ENCODE measurements at places on chromosomes 11 and 22. TPM values are rescaled to one million over a fixed set of nuclear protein-coding genes. Genes with fewer than 3 reads are reported as not detected.

GRCh38 chr11:115477410-115477809 lies 26.8 kb downstream of the CADM1 start:
- no peak overlapping the region for H3K27ac ChIP-seq
- no peak for DNase-seq
- no peak overlapping the region for H3K4me3 ChIP-seq
- H3K4me1 ChIP-seq = no peaks in the 10 kb centered on the region

DNA sequence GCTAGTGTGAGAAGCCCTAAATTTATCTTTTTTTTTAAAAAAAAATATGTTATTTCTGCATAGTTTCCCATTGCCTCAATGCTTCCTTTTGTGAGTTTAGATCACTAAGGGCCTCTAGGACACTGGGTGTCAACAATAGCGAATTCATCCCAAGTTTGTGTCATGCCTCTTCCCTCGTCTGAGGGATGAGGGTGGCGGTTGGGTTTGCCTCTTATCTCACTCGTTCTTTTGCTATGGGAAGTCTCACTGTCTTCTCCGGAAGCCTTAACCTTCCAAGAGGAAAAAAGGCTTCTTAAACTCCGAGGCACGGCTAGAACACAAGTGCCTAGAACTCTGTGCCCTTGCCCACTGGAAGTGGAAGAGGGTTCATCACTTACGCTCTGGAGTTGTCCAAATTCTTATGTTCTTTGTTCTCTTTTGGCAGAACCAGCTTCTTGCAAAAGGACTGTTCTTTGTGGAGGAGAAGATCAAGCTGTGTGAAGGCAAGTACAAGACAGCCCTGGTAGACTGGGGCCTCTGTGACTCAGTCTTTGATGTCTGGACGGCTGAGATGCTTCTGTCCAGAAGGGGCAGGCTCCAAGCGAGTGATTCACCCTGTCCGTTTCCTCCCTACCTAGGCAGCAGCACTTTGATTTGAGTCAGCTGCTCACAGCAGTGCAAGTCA lies 78.5 kb downstream of the TRAF6 start:
- peaks cover 27% of the 10 kb centered on the region for H3K4me1 ChIP-seq
- DNase-seq = no peak
- peak overlapping the region; percentile 80 for H3K27ac ChIP-seq
- peaks cover 69% of the 10 kb centered on the region for H3K36me3 ChIP-seq

DNA sequence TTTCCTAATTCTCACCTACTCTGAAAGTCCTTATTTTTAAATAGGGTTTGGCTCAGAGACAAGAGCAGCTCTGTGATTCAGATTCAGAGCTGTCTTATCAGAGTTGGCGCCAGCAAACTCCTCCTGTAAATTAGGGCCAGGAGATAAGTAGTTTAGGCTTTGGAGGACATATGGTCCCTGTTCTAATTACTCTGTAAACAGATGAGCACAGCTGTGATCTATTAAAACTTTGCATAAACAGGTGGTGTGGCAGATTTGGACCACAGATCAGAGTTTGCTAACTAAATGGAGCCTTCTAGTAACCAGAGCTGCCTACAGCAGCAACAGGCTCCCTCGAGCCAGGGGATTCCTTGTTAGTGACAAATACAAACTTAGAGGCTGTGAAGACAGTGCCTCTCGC lies 27.9 kb downstream of the YPEL1 start:
- H3K4me3 ChIP-seq = no peak overlapping the region
- H3K27me3 ChIP-seq = no peaks in the 10 kb centered on the region
- H3K27ac ChIP-seq = no peak overlapping the region
- no peak for DNase-seq
- H3K4me1 ChIP-seq = no peaks in the 10 kb centered on the region

OR56A1 gene
- not detected for total RNA-seq

DNA sequence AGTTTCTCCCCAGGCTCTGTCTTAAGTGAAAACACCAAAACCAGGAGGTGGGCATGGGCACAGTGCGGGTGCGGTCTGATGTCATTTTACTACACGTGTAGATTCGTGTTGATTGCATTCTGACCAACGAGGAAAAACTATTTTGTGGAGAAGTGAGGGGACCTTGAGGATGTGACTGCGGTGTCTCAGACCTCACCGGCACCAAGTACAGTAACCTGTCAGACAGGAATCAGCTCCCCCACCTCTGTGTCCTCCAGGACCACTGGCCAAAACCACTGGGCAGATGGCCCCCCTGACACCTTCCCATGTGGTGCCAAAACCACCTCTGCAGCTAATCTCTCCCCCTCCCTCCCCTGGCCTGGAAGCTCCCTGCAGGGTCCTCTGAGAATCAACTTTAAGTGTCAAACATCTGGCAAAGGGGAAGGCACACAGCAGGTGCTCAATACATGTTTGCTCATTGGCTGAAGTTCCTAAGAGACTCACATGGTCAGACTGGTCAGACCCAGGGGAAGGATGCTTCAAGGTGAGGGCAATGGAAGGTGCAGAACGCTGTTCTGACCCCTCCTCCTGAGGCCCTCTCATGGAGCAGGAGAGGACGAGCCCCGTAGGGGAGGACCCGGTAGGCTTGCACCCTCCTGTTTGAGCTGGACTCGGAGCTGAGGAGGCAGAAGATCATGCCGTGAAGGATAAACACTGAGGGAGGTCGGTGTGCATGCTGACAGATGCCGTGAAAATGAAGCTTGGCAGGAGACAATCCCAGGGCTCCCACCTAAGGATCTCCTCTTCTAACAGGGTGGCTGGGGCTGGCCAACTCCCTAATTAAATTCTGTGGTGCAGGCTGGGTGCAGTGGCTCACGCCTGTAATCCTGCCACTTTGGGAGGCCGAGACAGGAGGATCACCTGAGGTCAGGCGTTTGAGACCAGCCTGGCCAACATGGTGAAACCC lies 129.9 kb downstream of the MPPED1 start:
- no peak overlapping the region for H3K4me3 ChIP-seq
- DNase-seq = peak; percentile 79
- H3K27ac ChIP-seq = no peak overlapping the region
- H3K4me1 ChIP-seq = no peaks in the 10 kb centered on the region

GRCh38 chr22:44164031-44164430 lies 16.7 kb upstream of the PARVG start:
- H3K4me3 ChIP-seq = no peak overlapping the region
- no peaks in the 10 kb centered on the region for H3K4me1 ChIP-seq
- H3K27me3 ChIP-seq = no peaks in the 10 kb centered on the region
- no peak for DNase-seq
- no peaks in the 10 kb centered on the region for H3K36me3 ChIP-seq

DNA sequence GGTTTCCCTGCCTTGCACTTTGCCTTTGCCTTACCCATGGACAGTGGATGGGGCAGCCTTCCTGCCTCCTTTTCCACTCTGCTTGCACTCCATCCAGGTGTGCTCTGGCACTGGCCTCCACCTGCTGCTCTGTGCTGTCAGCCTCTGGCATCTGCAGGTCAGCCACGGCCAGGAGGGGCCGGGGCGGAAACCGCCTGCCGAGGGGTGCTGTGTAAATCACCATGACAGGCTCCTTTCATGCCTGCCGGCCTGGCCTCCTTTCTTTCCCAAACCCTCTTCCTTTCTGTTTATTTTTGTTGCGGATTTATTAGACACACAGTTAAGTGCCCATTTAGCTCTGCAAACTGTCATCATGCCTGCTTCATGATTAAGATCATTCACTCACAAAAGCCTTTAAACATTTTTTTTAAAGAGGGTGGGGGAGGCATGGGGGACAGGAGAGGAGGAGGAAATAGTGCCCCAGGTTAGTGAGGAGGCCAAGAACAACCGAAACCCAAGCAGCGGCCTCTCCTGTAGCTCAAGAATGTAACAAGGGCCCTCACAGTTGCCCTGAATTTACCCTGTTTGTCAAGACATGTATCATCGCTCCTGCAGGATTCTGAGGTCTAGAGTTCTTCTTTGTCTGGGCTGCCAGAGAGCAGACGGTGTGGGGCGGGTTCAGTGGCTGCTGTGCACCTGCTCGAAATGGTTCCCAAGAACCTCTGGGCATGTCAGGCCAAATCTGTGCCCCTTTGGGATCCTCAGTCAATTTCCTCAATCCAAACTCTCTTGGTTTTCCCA lies 83.3 kb downstream of the BARX2 start:
- H3K27me3 ChIP-seq = no peaks in the 10 kb centered on the region
- no peak overlapping the region for H3K4me3 ChIP-seq
- no peaks in the 10 kb centered on the region for H3K4me1 ChIP-seq
- H3K27ac ChIP-seq = no peak overlapping the region
- no peaks in the 10 kb centered on the region for H3K36me3 ChIP-seq

DNA sequence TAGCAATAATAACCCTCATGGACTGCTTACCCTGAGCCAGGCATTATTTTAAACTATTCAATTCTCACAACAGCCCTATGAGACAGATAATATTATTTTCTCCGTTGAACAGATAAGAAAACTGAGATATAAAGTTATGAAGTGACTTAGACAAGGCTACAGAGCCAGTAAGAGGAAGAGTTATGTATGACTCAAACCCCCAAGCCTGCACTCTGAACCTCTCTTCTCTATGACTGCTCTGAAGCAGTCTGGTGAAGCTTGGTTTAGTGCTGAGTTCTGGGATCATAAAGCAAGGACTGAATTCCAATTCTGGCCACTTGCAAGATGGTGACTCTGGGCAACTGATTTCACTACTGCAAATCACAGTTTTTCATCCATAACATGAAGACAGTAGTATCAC lies 34.5 kb downstream of the TNKS1BP1 start:
- H3K27ac ChIP-seq = no peak overlapping the region
- DNase-seq = no peak
- no peaks in the 10 kb centered on the region for H3K27me3 ChIP-seq
- no peaks in the 10 kb centered on the region for H3K36me3 ChIP-seq
- no peak overlapping the region for H3K4me3 ChIP-seq
- H3K4me1 ChIP-seq = peaks cover 28% of the 10 kb centered on the region

MS4A15 gene
- not detected for total RNA-seq

GRCh38 chr11:96037405-96037949 lies 113.6 kb upstream of the MTMR2 start:
- H3K4me3 ChIP-seq = no peak overlapping the region
- no peak overlapping the region for H3K27ac ChIP-seq
- peaks cover 15% of the 10 kb centered on the region for H3K36me3 ChIP-seq
- no peaks in the 10 kb centered on the region for H3K27me3 ChIP-seq

GRCh38 chr11:21069909-21070308 lies 400.5 kb downstream of the NELL1 start:
- no peak overlapping the region for H3K27ac ChIP-seq
- no peak overlapping the region for H3K4me3 ChIP-seq
- H3K4me1 ChIP-seq = no peaks in the 10 kb centered on the region

GRCh38 chr22:36728505-36728904 lies 25.0 kb upstream of the CACNG2 start:
- no peak overlapping the region for H3K4me3 ChIP-seq
- no peak overlapping the region for H3K27ac ChIP-seq
- no peaks in the 10 kb centered on the region for H3K36me3 ChIP-seq
- H3K4me1 ChIP-seq = no peaks in the 10 kb centered on the region
- peaks cover 62% of the 10 kb centered on the region for H3K27me3 ChIP-seq

GRCh38 chr11:72224564-72225410 lies at the start of gene INPPL1:
Gene INPPL1, plus strand, starts transcription at chr11:72224767. Its CDS starts 218 bp downstream, at chr11:72224985.
- peak within 1 kb of the TSS; percentile 97 for H3K27ac ChIP-seq
- peak; percentile 86 for DNase-seq
- H3K27me3 ChIP-seq = no peaks in the 10 kb centered on the region
- H3K4me3 ChIP-seq = peak within 1 kb of the TSS; percentile 95
- H3K36me3 ChIP-seq = peaks cover 6% of the 10 kb centered on the region

DNA sequence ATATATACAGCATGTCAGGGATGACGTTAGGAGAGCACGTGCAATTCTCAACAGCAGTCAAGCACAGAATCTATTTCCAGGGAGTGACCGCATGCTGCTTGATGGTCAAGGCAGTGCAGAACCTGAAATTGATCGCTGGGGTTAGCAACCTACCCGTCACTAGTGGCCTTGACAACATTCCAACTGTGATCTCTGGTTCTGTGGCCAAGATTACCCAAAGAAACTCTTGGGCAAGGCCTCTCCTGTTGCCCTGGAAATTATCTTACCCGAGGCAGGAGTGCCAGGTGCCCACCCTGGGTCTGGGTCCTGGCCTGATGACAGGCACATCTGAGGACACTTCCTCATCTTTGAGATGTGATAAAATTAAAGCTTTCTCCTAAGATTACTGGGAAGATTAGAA lies 2.2 kb downstream of the TM7SF2 start:
- H3K27me3 ChIP-seq = no peaks in the 10 kb centered on the region
- DNase-seq = no peak
- peak overlapping the region; percentile 86 for H3K4me3 ChIP-seq

C11orf87 gene
- 9.0 TPM for total RNA-seq

PGR gene
- not detected for total RNA-seq

APOBEC3F gene
- 9.9 TPM for total RNA-seq

MGAT3 gene
- 9.4 TPM for total RNA-seq

DNA sequence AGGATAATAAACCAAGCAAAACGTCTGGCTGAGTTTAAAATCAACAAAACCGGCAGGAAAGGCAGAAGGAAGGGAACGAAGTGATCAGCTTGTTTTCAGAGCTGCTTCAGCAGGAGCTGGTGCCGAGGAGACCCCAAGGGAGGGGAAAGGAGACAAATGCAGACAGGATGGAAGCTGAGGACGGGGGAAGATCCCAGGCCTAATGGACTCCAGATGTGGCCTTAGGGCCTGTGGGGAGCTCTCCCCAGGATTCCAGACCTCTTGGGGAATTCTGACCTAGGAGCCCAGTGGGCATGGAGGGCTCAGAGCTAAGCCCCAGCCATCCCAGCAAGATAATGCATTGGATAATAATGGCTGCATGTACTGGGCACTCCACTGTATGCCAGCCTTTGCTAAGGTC lies 211.4 kb upstream of the NARS2 start:
- no peaks in the 10 kb centered on the region for H3K27me3 ChIP-seq
- H3K4me3 ChIP-seq = no peak overlapping the region
- DNase-seq = no peak
- H3K27ac ChIP-seq = peak overlapping the region; percentile 96
- peaks cover 46% of the 10 kb centered on the region for H3K4me1 ChIP-seq
- peaks cover 5% of the 10 kb centered on the region for H3K36me3 ChIP-seq

- no peaks in the 10 kb centered on the region for H3K27me3 ChIP-seq
- no peak for DNase-seq
- H3K4me3 ChIP-seq = no peak overlapping the region
- peaks cover 4% of the 10 kb centered on the region for H3K36me3 ChIP-seq
- H3K4me1 ChIP-seq = no peaks in the 10 kb centered on the region
These were observed 8.7 kb downstream of the RAB36 start for GRCh38 chr22:23153994-23154393.

All from osteocyte (in vitro differentiated cells).